GM12865 (cell line): ENCODE measurements at places on chromosomes 6 and 20.

DNA sequence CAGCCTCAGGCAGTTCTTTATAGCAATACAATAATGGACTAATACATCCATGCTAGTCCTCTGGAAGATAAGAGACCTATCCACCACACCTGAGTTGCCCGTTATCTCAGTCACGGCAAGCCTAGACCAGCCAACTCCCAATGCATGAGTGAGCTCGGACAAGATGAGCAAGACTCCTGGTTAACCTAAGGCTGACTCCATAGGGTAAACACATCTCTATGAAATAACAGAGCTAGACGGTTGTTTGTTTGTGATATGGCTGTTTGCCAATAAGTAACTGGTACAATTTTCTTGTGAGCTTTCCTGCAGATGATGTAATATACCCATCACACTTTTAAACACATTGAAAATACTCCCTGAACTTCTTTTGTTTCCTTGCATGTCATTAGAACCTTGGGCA, 70.6 kb upstream of the PHACTR1 start:
- no peak for DNase-seq

DNA sequence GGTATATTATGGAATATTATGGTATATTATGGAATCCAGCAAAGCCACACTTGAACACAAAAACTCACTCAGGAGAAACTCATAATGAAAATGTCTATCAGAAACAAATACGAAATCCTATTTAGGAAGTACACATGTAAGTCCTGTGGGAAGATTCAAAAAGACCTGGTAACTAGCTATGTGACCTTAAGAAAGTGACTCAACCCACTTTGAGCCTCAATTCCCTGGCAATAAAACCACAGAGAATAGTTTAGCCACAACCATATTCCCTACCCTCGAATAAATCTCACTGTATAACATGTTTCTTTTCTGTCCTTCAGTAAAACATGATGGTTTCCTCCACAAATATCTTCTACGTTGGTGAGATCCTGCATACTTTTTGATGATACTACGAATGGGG, 56.4 kb downstream of the ZMYND8 start:
- no peak for DNase-seq

DNA sequence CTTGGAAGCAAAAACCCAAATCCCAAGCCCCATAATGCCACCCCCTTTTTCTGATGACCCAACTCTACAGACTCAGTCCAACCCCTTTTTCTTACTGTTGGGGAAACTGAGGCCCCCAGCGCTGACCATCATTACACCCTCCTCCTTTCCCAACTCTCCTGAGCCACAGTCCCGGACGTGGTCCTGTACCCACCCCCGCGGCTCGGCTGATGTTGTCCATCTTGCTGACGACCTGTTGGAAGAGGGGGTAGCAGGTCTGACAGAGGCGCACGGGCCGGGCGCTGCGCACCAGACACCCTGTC, 533 bp downstream of the OSTM1 start:
- DNase-seq = peak; percentile 54

DNA sequence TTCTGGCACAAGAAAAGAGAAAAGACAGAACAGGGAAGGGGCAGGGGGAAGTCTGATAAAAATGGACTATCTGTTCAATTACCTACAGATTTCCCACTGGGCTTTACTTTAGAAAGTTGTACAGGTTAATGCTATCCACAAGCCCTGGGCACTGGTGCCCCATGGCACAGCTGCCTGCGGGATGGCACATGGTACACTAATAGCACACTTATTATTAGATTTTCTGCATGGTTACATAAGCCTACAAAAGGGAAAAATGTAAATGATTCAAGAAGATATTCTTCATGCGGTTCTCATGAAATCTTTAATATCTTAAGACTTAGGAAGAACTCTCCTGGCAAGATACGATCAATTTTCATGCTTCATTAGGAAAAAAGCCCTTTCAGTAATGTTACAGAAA, 137.5 kb downstream of the GMPR start:
- DNase-seq = no peak

DNA sequence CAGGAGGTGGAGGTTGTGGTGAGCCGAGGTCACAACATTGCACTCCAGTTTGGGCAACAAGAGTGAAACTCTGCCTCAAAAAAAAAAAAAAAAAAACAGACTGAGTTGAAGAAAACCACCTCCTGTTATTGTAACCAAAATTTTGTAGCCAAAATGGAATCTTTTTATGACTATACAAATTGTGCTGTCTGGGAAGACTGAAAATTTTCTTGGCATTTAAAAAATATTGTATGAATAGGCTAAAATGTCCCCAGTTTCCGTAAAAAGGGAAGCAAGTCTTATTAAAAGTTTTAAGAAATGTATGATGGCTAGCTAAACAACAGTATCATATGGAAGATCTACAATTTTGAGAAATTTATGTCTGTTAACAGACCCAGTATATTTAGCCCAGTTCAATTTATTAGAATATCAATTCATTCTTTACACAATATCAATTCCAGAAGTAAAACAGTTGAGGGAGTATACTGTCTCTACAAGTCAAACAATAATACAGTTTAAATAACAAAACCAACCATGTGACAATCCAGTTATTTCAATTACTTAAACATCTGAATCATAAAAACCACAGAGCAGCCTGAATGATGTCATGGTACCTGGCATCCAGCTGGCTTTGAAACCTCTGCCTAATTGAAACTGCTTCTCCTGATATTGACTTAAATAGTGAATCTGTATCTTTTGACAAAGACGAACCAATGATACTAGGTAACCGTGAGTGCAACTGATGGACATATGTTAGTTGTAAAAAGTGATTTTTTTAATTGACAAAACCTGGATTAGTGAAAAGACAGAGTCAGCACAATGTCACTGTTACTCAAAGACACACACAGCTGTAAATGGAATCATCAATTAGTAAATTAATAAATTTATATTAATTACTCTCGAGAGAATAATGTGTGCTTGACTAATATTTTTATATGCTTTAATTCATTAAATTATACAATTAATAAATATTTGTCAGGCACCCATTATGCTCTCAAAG, 166.6 kb upstream of the MARCKS start:
- DNase-seq = peak; percentile 68

DNA sequence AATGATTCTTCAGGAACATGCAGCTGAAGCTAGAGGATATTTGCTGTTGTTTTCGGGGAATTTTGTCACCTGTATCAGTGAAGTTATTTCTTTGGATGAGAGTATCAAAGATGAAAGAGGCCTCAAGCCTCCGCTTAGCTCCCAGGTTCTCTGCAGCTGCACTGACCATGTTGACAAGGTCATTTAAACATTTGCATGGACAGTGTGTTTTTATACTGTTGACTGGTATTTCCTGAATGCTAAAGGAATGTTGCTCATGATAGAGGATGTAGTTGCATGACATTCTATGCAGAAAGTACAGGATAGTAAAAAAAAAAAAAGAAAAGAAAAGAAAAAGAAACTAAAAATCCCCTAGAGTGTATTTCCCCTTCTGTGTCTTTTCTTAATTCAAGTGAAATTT, 165.6 kb upstream of the LAMP5 start:
- no peak for DNase-seq

DNA sequence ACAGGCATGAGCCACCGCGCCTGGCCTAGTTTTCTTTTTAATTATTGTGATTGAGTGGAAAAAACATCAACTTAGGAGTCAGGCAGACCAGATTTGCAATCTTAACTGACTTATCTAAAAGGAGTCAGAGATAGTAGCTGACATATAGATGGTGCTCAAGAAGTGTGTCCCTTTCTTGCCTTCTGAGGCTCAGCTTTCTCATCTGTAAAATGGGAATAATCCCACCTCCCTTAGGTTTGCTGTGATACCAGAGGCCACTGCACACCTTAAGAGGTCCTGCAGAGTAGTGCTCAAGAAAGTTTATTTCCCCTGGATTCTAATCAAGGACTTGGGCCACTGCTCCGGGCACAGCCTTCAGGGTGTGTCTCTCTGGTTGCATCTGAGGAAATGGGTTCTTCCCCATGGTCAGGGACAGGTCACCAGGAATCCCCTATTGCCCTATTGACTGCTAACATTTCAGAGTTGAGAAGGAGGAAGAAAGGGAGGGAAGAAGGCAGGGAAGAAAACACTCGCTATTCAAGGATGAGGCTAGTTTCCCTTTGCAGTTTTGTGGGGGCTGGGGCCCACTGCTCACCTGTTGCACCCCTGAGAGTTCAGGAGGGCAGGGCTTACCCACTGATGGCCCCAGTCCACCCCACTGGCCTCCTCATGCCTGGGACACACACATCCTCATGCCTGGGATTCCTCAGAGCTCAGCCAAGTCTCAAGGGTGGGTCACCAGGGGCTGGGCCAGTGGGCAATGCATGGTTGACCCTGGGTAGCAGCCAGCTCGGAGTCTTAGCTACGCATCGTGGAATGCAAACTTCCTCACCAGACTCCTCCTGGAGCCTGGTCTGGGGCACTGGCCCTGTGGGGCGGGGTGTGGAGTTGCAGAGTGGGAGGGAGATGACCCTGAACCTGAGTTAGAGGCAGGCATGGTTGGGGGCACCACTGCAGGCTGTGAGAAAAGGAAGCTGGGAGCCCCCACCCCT, 21.2 kb downstream of the C6orf132 start:
- DNase-seq = no peak

- DNase-seq = no peak
Measured at GRCh38 chr6:38311201-38311600, 328.5 kb downstream of the BTBD9 start.

GRCh38 chr6:23566418-23566817, 559.6 kb upstream of the NRSN1 start:
- DNase-seq = no peak

DNA sequence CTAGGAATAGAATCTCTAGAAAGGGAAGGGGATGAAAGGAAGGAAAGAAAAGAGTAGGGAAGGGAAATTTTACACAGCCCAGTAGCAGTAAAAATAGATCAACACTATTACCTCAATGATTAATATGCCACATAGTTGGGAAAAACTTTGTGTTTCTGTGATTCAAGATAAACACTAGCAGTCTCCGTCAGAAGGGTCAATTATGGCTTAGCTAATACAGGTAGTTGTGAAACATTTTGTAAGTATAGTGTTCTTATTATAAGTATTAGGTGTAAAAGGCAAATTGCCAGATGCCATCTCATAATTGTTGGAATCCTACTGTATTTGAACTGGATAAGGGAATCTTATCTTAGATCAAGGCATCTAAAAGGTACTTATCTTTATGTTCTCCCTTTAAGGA, 165.7 kb downstream of the MTFR2 start:
- no peak for DNase-seq

DNA sequence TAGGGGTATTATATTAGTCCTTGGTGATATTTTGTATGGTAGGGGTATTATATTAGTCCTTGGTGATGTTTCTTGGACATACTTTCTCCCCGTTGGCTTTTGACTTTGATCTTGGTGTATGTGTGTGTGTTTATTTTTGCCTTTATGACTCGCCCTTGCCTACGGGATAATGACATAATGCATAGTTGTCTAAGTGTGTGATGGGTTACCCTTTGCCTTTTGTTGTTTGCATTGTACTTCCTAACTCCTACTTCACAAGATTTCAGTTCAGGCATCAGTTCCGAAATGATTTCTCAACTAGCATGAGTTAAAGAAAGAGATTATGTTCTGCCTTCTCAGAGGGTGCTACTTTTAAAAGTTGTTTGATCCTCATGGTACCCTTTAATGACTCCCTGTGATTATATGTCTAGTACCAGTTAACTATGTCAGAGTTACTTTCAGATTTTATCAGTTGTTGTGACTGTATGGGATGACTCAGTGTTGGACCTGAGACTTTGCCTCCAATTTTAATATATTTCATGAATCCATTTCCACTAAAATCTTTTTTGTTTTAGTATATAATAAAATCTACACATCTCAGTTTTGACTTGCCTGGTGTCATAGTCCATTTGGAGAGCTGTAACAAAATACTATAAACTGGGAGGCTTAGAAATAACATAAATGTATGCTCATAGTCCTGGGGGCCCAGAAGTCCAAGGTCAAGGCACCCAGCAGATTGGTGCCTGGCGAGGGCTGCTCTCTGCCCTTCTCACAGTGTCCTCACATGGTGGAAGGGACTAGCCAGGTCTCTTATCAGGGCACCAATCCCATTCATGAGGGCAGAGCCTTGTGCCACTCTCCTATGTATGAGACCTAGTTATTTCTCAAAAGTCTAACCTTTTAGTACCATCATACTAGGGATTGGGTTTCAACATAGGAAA, 34.1 kb downstream of the CDYL start:
- no peak for DNase-seq
